ENCODE measurements at places on chromosomes 6 and 20. TPM values are rescaled to one million over a fixed set of nuclear protein-coding genes. Genes with fewer than 3 reads are reported as not detected.

The CTSZ gene
- 9.3 TPM for polyA plus RNA-seq

The SNX3 gene
- polyA plus RNA-seq = 162 TPM

The RNF39 gene
- not detected for polyA plus RNA-seq

The ABHD16B gene
- not detected for polyA plus RNA-seq

The ANKEF1 gene
- 2.5 TPM for polyA plus RNA-seq

The PRPH2 gene
- not detected for polyA plus RNA-seq

The SEMG1 gene
- polyA plus RNA-seq = not detected

The TCF15 gene
- not detected for polyA plus RNA-seq

The TCP11 gene
- polyA plus RNA-seq = not detected

The COL9A1 gene
- polyA plus RNA-seq = not detected

The ASF1A gene
- polyA plus RNA-seq = 98.4 TPM

The DNAH8 gene
- polyA plus RNA-seq = not detected

The IER3 gene
- polyA plus RNA-seq = 17.2 TPM

The LY86 gene
- 194 TPM for polyA plus RNA-seq

The ECT2L gene
- polyA plus RNA-seq = not detected

Data from GM12878 (cell line).